ENCODE measurements at places on chromosomes 13 and 19.

DNA sequence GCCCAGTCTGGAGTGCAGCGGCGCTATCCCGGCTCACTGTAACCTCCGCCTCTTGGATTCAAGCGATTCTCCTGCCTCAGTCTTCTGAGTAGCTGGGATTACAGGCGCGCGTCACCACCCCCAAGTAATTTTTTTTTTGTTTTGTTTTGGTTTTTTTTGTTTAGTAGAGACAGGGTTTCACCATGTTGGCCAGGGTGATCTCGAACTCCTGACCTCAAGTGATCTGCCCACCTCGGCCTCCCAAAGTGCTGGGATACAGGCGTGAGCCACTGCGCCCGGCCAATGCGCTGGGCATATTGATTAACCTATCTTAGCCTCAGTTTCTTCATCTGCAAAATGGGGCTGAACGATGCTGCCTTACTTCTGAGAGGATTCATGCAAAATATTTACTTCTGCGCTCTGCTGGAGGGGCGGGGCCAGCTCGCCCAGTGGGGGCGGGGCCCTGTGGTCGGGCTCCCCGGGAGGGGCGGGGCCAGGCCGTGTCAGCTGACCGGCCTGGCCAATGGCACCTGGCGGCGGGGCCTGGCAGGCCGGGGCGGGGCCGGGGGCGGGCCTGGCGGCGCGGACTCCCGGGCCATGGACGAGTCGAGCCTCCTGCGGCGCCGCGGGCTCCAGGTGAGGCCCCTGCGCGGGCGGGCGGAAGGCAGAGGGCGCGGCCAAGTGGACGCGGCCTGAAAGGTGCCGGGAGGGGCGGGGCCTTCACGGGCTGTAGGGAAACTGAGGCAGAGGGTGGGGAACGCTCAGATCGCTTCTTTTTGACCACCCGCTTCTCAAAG lies at the start of gene MAST3:
TSS of gene MAST3 (plus strand) at position 562 of the 776 bp plus-strand sequence. CDS start at position 577, 15 bp downstream.
- DNase-seq, result peak; percentile 45

DNA sequence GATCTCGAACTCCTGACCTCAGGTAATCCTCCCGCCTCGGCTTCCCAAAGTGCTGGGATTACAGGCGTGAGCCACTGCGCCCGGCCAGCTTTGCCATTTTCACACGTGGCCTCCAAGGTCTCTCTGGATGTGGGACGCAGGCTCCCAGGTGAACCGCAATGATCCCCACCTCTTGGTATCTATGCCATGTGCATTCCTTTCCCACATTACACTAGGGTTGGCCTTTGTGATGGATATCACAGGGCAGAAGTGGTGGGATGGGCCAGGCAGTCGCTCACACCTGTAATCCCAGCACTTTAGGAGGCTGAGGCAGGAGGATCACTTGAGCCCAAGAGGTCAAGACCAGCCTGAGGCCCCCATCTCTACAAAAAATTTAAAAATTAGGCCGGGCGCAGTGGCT lies 22.4 kb downstream of the FGF21 start:
- DNase-seq, result no peak

DNA sequence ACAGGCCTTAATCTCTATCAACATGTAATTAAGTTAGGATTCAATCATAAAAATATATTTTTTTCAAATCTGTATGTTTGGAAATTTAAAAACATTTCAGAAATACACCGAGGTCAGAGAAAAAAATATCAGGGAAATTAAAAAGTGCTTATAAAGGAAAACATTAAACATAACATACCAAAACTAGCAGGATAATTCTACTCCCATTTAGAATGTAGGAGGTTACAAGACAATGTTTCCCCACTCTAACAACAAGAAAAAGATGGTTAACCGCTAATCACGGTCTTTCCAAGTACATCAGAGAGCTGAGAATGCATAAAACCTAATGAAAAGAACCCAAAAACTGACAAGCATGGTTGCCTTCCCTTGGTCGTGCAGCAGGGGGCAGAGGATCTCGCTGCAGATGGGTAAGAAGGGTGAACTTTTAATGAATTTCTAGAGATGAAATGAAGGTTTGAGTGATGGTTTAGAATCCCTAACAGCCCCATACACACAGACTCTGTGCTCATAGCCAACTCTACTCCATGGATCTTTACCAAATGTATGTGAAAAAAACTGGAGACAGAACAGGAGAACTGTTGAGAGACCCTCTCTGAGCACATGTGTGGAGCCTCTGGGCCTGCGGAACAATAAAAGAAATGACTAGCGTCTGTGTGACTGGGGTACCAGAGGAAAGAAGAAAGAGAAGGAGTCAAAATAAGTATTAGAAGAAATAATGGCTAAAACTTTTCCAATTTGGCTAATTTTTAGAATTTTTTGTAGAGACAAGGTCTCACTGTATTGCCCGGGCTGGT lies 51.3 kb upstream of the LSM14A start:
- DNase-seq, result no peak

DNA sequence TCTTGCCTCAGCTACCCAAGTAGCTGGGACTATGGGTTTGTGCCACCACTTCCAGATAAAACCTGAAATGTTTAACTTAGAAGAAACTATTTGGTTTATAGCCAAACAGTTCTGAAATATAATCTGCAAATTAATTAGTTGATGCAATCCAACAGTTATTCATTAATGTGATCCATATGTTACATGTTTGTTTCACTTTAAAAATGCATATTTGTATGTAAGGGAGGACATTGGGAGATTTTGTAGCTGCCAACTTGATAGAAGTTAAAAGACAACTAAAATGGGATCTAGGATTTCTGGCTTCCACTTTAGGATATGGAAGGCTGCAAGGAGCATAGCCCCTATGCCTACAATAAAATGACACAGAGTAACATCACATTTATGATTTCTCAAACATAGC lies 532.5 kb upstream of the SLC10A2 start:
- DNase-seq, result no peak

All from gastrocnemius medialis (tissue), 4 donors.